ENCODE measurements at places on chromosomes 4 and X.

DNA sequence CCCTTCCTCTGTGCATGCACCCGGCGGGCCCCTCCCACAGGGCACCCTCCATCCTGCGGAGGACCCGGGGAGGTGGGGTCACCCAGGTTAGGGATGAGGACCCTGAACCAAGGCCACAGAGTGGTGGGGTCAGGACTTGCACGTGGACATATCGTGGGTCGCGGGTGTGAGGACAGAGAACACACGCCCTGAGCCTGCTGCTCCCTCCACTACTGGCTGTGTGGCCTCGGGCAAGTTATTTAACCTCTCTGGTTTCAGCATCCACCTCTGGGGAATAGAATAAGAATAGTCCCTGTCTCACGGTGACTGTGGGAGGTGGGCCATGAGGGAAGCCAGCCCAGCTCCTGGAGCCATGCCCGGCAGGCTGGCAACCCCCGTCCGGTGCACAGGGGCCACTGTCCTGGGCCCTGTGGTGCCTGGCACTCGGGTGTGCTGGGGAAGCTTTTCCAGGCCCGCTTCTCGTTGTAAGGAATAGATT is 5.1 kb downstream of the PSAPL1 start:
- no peak for DNase-seq

- DNase-seq: no peak
Measured at GRCh38 chr4:138216272-138216867, 25.8 kb downstream of the SLC7A11 start.

- DNase-seq: no peak
Measured at GRCh38 chr4:111793433-111794091, 351.7 kb upstream of the FAM241A start.

DNA sequence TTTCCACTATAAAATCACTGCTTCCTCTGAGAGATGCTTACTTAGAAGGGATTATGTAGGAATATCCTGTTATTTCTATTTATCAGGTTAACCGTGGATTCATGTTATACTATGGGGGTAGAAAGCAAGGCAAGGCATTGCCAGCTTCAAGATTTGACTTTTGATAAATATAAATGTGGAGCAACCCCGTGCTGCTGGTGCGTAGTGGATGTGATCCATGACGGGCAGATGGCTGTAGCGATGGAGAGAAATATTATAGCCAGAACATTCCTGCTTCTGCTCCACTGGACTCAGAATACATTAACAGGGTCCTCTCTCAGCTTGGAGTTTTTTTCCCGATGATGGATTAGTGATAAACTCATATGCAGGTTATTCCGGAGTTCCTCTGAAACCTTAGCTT is 157.6 kb downstream of the TENM3 start:
- no peak for DNase-seq

Measured in glomerular endothelial cell (primary cell).